Airway epithelial cell (primary cell): ENCODE measurements at places on chromosomes 4 and X. TPM values are rescaled to one million over a fixed set of nuclear protein-coding genes. Genes with fewer than 3 reads are reported as not detected.

Gene LETM1
- 73.7 and 76.5 TPM in 2 replicates for total RNA-seq

Gene ARHGEF6
- total RNA-seq, result 0.05 and 0.42 TPM in 2 replicates

Gene MAGEC2
- total RNA-seq, result not detected in 2 replicates

Gene KLHL4
- total RNA-seq, result 1.2 and 1.4 TPM in 2 replicates

Gene AFM
- total RNA-seq, result not detected in 2 replicates

Gene ZCCHC13
- not detected in 2 replicates for total RNA-seq

Gene USP51
- total RNA-seq, result 0.09 and 0.42 TPM in 2 replicates

Gene SMIM10L2A
- 1.5 and 2.5 TPM in 2 replicates for total RNA-seq

Gene NALF2
- 0.21 TPM in 1 of 2 replicates, not detected in the other for total RNA-seq

Gene DCAF8L2
- total RNA-seq, result not detected in 2 replicates

Gene FAM184B
- not detected in 2 replicates for total RNA-seq

Gene AVPR2
- total RNA-seq, result not detected in 2 replicates

Gene F9
- total RNA-seq, result not detected in 2 replicates

Gene UGDH
- 47.3 and 93.1 TPM in 2 replicates for total RNA-seq

Gene KLB
- 0.07 TPM in 1 of 2 replicates, not detected in the other for total RNA-seq

Gene BMPR1B
- total RNA-seq, result 3.5 and 5.2 TPM in 2 replicates

Gene ARSJ
- 20.2 and 24.3 TPM in 2 replicates for total RNA-seq

Gene CLDN22
- not detected in 2 replicates for total RNA-seq

Gene ANXA10
- total RNA-seq, result 0.56 TPM in 1 of 2 replicates, not detected in the other

Gene DSPP
- not detected in 2 replicates for total RNA-seq

Gene CT83
- not detected in 2 replicates for total RNA-seq

Gene SSX2
- total RNA-seq, result not detected in 2 replicates

Gene IL2
- total RNA-seq, result not detected in 2 replicates

Gene VSIG4
- not detected in 2 replicates for total RNA-seq

Gene ASB12
- not detected in 2 replicates for total RNA-seq

Gene TRO
- 1.2 and 1.6 TPM in 2 replicates for total RNA-seq

Gene KCND1
- under 0.01 and 0.14 TPM in 2 replicates for total RNA-seq
